ENCODE measurements at places on chromosomes 6 and 20.

GRCh38 chr20:22732751-22733150, 148.4 kb upstream of the FOXA2 start:
- DNase-seq = no peak

- no peak for DNase-seq
Observed at GRCh38 chr20:14700639-14700960, 363.2 kb upstream of the FLRT3 start.

GRCh38 chr6:165571721-165572132, 91.3 kb downstream of the PDE10A start:
- no peak for DNase-seq

DNA sequence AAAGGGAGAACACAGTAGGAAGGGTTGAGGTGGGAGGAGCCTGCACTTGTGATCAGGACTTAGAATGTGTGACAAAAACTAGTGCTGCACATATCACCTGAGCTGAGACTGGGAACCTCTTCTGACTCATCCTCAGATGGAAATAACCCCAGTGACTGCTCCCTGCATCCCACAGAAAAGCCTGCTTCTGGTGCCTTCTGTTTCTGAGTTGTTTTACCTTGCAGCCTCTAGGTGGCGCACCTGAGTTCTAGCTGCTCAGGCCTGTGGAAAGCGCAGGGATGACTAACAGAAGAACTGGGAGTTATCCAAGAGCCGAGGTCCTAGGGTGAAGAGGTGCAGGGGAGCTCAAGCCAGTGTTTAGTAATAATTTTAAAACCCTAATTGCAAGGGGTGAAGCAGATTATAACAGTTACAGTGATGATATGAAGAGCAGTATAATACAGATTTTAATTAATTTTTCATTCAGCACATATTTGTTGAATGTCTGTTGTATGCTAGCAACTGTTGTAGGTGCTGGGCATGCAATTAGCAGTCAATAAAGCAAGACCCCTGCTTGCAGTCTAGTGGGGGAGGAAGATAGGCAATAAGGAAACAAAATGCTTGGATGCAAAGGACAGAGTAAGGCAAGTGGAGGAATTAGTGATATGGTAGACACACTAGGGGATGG, 302.5 kb downstream of the DHX35 start:
- DNase-seq = peak; percentile 21

GRCh38 chr6:10424040-10424439, 9.2 kb upstream of the TFAP2A start:
- DNase-seq = no peak

GRCh38 chr6:30259140-30260035, 46.2 kb upstream of the TRIM26 start:
- peak; percentile 61 for DNase-seq

GRCh38 chr6:10894958-10895357, 8.1 kb downstream of the SYCP2L start:
- no peak for DNase-seq

DNA sequence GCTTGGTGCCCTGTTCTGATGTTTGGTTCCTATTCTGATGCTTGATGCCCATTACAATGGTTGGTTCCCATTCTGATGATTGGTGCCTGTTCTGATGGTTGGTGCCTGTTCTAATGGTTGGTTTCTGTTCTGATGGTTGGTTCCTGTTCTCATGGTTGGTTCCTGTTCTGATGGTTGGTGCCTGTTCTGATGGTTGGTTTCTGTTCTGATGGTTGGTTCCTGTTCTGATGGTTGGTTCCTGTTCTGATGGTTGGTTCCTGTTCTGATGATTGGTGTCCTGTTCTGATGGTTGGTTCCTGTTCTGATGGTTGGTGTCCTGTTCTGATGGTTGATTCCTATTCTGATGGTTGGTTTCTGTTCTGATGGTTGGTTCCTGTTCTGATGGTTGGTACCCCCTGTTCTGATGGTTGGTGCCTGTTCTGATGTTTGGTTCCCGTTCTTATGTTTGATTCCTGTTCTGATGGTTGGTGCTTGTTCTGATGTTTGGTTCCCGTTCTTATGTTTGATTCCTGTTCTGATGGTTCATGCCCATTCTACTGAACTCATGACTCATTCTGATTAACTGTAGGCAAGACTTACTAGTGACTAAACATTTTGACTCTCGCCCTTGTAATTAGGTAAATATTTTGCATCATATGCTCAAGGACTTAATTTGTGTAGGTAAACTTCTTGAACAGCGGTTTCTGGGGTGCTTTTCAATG, 146.2 kb downstream of the DLL1 start:
- no peak for DNase-seq

- no peak for DNase-seq
Observed at GRCh38 chr6:136059308-136059707, 190.8 kb downstream of the MTFR2 start.

GRCh38 chr6:14321992-14322772, 204.6 kb downstream of the CD83 start:
- no peak for DNase-seq

DNA sequence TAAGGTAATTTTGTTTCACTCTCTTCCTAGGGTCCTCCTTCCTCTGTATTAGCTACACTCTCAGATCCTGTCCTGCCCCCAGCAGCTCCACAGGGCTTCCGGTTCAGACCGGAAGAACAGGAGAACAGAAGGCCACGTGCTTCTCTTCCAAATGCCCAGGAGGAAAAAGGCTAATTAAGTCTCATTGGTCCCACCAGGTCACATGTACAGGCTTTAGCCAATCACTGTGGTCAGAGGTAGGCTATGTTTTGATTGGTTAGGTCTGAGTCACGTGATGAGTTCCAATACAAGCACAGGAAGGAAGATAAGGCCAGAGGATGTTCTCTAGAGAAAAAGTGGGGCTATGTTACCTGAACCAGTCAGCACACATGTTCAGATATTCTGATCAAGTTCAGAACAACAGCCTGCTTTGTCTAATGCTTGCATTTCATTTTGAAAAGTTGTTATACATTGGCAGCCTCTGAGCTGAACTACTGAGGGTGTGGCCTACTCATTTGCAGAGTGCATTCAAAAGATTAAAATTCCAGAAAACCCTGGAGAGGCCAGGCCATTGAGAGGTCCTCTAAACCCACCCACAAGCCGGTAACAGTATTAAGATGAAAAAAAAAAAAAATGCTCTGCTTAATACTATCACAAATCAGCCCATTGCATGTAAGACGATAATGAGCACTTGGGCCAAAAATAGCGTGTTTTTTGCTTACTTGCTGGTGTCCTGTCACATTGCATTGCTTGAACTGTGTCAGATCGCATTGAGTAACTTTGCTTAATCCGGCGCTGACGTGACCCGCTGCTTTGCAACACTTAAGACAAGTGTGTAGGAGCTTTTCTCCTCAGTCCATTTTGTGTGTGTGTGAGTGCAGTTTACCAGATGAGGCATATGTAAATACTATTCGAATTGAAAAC, 170.3 kb downstream of the TSHZ2 start:
- DNase-seq = no peak

GRCh38 chr6:67358241-67358640, 1276.8 kb upstream of the ADGRB3 start:
- DNase-seq = no peak

DNA sequence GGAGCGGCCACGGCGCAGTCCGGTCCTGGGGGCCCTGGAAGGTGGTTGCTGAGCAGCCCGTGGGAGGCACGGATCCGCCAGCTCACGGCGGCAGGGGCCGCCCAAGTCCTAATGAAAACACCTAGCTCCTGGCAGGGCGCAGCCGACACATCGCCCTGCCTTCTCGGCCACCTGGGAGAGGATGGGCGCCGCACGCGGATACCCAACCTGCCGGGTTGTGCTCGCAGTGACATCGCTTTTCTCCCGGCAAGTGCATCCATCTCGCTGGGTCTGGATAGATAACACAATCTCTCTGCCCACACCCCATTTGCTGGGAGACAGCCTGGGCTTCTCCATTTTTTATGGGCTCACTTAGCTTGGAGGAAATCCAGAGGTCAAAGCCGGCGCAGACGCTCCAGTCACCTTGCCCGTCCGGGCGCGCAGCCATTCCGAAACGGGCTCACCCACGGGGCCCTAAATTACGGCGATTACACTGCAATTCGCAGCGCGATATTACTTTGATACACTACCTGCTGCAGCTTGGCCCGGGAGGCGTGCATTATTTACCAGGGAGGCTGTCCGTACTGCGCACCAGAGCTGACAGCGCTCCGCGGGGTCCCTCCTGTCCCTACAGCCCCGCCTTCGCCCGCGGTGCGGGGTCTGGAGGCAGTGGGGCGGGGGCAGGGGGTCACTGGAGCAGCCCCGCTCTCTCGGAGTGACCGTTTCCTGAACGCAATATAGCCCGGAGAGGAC, 36.2 kb upstream of the CCDC167 start:
- DNase-seq = peak; percentile 42

GRCh38 chr6:158219228-158219627, 51.1 kb downstream of the GTF2H5 start:
- no peak for DNase-seq

- DNase-seq = no peak
Observed at GRCh38 chr20:10670501-10671220, 3.1 kb downstream of the JAG1 start.

- DNase-seq = no peak
Observed at GRCh38 chr6:75657327-75657726, 55.6 kb downstream of the SENP6 start.

- DNase-seq = no peak
Observed at GRCh38 chr20:13813910-13814309, 29.1 kb downstream of the NDUFAF5 start.

DNA sequence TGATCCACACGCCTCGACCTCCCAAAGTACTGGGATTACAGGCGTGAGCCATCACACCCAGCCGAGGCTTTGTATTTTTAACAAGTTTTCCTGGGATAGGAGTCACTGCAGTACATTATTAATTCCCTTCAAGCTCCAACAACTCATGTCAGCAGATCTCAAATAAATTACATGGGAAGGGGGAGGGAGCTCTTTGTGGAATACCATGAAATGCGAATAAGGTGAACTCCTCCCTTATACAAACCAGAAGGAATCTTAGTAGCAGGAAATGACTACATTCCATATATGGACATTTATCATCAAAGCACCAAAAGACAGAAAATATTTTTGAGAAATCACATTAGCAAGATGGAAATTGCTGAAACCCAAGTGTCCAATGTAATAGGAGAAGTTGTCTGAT, 2.9 kb downstream of the GSS start:
- no peak for DNase-seq

GRCh38 chr6:14549871-14550270, 432.3 kb downstream of the CD83 start:
- DNase-seq = no peak

- no peak for DNase-seq
Observed at GRCh38 chr6:95686272-95686671, 108.9 kb downstream of the MANEA start.

DNA sequence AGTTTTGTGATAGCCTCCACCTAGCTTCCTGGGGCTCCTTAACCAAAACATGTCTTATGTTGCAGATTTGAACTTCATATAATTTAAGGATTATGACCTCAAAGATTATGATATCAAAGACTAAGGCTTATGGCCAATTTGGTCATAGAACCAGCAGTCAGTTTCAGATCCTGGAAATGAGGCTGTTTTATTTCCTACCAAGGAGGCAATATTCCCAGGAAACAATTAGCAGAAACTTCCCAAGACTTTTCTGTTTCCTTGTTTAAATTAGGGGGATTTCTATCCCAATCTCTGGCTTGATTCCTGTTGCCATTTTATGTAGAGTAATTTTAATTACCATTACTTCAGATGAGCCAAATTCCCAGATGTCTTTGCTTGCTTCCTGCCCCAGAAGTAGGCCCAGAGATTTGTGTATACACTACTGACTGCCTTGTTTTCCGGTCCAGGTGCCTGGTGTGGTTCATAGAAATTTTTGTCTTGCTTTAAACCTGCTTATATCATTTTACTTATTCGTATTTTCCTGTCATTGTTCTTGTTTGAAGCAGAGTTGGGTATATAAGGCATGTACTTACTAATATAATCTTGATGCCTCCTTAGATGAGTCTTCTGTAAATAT, 119.2 kb upstream of the TMEM170B start:
- DNase-seq = no peak

GRCh38 chr6:53360093-53360912, 11.6 kb upstream of the ELOVL5 start:
- no peak for DNase-seq

- DNase-seq = no peak
Observed at GRCh38 chr6:46044881-46045617, 29.4 kb upstream of the CLIC5 start.

DNA sequence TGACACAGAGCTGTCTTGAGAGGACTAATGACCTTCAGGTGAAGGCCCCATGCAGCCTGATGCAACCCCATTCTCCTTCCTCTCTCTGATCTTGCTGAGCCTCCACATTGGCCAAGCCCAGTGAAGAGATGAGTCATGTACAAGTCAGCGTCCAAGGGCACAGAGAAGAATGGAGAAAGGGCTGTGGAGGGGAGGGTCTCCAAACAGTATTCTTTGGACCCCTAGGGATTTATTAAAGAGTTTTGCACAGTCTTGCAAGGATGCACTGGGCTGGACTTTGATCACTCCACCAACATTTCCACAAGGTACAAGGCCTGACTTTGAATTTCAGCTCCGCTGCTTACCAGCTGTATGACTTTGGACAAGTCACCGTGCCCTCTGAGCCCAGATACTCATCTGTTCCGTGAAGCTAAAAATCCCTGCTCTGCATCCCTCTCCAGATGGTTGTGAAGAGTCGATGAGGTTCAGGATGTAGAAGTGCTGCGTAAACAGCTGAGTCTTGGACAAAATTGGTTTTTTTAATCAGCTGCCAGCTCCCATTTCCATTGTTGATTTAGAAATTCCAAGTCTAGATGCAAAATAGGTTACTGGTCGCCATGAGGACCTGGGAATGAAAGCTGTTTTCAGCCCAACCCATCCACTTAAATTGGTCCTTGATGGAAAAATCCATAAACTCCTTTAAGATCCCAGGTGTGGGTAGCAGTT, 14.1 kb upstream of the KCNG1 start:
- DNase-seq = no peak

DNA sequence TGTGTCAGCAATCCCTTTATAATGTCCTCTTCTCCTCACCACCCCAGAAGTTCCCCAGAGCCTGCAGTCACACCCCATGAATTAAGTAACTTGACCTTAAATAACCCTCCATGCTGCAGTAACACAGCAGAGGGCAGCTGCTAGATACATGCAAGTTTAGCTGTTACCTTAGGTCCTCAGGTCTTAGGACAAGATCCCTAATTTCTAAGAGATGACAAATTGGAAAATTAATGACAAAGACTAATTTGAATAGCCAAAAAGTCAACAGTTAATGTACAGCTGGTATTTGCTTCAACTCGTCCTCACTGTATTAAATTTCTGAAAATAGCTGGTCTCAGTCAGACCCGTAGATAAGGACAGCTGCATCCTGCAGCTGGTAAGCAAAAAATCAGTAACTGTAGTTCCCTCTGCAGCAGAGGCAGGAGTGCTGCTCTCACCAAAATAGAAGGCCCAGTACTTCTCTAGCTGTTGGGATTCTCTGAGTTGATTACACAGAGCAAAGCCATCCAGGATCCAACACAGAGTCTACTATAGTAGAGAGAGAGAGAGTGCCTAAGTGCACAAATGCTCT, 62.4 kb downstream of the TNFRSF21 start:
- no peak for DNase-seq

Data from activated CD8-positive, alpha-beta memory T cell treated with anti-CD3 and anti-CD28 coated beads, Interleukin-2, amount 50 U/mL, for 4 hours (primary cell).